ENCODE measurements at places on chromosomes 12 and 14.

DNA sequence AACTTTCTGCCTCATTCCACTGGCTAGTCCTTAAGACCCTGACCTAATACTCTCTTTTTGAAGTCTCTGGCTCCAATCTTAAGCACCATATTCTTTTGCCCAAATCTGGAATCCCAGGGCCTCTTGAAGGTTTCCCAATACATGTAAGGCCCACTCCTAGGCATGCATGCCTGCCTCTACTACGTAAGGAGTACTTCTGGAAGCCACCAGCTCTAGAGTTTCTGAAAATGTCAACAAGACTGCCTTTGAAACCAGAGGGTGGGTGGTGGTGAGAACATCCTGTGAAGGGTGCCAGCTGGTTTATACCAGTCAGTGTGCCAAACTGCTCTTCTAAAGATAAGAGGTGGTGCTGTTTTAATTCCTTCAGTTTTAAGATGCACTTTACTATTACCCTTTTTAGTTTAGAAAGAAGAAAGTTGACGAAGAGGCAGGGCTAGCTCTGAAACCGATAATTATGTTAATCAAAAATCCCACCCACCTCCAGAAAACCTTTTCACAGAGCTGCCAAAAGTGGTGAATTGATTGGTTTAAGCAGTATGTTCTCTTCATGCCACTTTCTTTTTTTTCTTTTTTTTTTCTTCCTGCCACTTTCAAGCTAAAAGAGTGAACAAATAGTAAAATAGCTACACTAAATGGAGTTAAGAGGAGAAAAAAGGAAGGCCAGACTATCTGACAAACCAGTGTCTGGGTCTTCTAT is 8.7 kb upstream of the WDR89 start:
- DNase-seq, result peak; percentile 13

DNA sequence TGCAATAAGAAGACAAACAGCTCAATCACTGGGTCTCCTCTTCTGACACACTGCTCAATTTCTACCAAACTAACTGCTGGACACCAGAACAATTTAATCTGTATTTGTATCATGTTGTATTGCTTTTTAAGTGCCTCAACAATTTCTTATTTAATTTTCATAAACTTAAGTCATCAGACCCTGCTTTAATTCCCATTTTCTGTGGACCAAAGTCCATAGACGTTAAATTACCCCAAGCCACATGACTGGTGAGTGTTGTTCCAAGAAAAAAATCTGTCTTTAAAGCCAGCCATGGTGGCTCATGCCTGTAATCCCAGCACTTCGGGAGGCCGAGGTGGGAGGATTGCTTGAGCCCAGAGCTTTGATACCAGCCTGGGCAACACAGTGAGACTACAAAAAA is 8.7 kb downstream of the HOMEZ start:
- DNase-seq, result no peak

DNA sequence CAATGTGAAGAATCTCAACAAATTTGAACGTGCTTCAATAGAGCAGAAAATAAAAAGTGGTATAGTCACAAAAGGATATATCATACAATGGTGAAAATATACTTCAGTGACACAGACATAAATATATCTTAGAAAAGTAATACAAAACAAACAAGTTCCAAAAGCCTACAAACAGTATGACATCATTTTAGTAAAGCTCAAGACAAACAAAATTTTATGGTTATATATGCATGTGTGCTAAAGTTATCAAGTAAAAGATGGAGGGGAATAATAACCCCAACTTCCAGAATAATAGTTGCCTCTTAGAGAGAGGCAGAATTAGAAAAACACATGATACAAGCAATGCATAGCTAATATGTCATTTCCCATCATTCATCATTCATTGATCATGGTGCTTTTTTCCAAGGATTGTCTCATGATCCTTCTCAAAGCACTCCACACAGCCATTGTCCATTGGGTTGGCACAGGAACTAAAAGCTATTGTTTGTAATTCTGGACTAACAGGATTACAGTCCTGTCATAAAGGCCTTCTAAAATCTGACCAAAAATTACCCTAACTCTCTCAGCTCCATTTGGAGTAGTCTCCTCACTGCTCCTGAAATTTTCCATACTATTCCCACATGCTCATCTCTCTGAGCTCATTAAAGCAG is 59.5 kb downstream of the IFNG-AS1 start:
- no peak for DNase-seq

GRCh38 chr14:88045705-88046104 is 40.8 kb downstream of the GPR65 start:
- DNase-seq, result no peak

DNA sequence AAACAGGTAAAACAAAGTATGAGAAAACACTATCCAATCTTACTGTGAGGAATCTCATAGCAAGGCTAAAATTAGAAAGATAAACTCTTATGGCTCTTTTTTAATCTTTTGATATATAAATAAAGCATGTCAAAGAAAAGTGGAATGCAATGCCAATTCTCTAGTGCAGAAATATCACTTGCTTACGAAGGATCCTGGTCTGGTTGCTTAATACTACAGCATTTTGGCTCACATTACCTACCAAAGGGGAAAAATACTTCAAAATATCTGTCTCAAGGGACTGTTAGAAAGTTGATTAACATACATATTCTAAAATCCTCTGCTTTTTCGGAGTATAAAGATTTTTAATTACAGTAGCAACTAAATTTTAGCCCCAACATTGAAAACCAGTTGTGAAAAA is 21.4 kb downstream of the AREL1 start:
- no peak for DNase-seq

GRCh38 chr12:8907513-8907912 is 6.8 kb upstream of the PHC1 start:
- no peak for DNase-seq

DNA sequence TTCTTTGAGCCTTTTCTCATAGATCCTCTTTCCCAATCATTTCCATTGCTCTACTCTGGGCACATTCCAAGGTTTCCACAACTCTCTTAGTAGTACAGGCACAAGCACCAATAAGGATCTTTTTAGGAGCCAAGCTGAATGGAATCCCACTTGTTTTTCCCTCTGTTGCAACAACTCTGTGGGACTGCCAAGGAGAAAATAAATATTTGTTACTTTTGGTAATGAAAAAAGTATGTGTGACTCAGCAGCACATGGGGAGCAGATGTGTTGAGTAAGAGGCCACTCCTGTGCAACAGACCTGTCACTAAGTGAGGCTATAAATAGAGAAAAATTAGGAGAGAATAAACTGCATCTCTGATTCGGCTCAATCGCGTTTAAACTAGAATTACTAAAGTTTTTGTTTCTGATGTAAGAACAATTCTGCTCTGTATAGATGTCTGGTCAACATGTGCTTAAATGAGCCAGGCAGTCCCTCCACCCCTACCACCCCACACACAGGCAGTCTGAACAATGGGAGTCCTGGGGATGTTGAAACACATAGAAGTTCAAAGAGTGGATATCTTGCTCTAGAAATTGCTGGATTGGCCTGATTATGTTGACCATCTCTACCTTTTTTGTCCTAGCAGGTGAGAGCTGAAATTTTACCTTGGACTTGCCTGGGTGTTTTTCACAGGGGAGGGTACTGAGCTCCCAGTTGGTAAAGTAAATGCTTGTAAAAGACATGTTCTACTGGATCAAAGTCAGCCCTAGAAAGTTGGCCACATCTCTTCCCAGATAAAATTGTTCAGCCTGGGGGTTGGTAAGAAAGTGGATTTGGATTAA is 244.3 kb upstream of the NOVA1 start:
- DNase-seq, result no peak

DNA sequence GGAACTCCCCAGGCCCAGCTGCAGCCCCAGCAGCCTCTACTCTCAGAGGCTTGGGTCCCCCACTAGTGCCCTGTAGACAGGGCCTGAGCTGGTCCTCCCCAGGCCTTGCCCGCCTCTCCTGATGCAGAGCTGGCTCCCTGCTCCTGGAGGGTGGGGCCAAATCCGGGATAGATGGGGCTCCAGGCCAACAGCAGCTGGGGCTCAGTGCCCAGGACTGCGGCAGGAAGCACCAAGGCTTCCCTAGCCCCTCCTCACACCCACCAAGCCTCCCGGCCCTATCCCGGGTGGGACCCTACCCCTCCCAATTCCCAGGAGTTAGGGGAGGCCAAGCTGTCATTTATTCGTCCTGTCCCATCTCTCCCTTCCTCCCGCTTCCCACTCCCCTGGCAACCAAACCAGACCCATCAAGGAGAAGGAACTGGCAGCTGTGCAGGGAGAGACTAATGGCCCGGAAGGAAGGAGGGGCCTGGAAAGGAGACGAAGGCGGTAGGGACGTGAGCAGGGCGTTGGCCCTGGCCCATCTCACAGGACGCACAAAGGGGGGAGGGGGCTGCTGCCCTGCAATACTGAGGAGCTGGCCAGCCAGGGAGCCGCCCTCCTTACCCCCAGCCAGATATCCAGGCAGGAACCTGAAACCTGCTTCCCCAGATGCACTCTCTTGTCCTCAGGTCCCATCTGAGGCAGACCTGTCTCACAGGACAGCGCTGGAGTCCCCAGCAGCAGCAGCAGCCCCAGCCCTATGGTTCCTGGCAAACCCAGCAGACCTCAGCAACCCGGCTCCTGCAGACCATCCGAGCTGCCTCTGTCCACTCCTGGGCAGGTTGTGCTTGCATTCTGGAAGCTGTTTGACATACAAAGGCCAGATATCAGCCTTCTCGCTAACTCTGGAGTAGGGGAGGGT is 1.6 kb upstream of the PRPH start:
- DNase-seq, result no peak

All from stimulated activated CD8-positive, alpha-beta memory T cell treated with anti-CD3 and anti-CD28 coated beads, Interleukin-7, amount 100 ng/mL, for 1 hour (primary cell).